ENCODE measurements at places on chromosomes 3 and 15.
A peak's percentile ranks its signal among the peaks of the same experiment; 100 is the strongest.

DNA sequence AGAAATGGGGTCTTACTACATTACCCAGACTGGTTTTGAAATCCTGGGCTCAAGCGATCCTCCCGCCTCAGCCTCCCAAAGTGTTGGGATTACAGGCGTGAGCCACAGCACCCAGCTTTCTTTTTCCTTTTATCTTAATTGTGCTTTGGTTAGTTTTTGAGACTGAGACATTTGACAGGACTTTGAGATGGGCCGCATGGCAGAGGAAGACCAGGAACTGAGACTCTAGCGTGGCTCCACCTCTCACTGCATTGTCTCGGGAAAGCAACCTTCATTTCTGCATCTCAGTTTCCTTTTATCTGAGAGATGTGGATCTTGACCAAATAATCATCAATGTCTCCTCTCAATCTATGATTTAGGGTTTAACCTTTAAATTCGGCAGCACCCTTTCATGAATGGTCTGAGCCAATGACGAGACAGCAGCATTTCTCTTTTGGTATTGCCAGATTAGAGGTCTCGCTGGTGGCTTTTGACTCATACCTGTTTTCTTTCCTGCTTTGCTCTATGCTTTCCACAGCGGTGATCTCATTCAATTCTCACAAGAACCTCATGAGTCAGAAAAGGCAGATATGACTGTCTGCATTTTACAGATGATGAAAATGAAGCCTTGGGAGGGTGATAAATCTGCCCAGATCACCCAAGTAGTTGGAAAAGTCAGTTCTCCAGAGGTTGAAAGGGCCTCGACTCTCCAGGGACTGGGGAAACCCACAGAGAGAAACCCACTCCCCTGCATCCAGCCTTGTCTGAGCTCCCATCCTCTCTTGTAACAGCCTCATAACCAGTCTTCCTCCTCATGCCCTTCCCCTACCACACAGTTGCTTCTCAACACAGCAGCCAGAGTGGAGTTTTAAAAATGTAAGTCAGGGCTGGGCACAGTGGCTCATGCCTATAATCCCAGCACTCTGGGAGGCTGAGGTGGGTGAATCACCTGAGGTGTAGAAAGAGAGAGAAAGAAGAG lies 84.8 kb upstream of the FOXB1 start:
- peak; percentile 95 for DNase-seq

DNA sequence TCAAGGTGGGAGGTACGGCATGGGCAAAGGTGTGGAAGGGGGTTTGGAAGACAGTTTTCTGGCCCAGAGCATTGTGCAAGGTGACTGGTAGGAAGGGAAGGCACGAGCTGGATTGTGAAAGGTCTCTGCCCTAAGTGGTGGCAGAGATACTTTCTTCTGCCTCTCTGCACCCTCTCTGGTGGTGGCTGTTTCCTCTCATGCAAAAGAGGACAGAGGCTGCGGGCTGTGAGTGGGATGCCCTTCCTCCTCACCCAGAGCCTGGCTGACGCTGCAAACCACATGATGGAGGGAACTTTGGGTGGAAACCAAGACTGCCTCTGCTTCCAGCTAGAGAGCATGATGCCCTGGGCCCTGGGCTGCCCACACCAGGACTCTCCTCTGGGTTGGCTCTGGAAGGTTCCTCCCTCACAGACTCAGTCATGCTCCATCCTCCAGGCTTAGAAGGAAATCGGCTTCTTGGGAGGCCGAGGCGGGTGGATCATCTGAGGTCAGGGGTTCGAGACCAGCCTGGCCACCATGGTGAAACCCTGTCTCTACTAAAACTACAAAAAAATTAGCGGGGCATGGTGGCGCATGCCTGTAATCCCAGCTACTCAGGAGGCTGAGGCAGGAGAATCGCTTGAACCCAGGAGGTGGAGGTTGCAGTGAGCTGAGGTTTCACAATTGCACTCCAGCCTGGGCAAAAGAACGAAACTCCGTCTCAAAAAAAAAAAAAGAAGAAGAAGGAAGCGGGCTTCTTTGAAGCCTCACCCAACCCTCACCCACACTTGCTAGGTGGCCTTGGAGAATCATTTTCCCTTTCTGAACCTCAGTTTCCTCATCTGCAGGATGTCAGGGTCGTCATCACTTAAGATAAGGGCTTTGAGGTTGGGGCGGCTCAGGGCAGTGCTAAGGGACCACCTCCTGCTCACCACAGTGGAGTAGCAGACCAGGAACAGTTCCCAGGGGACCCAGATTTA lies 8.3 kb downstream of the PSTPIP1 start:
- peak; percentile 88 for DNase-seq

GRCh38 chr3:163043074-163043473 lies 1546.5 kb downstream of the OTOL1 start:
- DNase-seq = no peak

- peak; percentile 79 for DNase-seq
Observed at GRCh38 chr3:149726716-149727407, 25.4 kb downstream of the COMMD2 start.

GRCh38 chr15:33343275-33343674 lies 32.5 kb downstream of the RYR3 start:
- no peak for DNase-seq

DNA sequence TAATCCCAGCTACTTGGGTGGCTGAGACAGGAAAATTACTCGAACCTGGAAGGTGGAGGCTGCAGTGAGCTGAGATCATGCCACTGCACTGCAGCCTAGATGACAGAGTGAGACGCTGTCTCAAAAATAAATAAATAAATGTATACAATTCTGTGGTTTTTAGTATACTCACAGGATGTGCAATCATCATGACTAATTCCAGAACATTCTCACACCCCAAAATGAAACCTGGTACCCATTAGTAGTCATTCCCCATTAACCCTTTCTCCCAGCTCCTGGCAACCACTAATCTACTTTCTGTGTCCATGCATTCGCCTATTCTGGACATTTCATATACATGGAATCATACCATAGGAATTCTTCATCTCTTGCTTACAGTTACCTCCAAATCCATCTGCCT lies 44.5 kb downstream of the LRRFIP2 start:
- peak; percentile 62 for DNase-seq

DNA sequence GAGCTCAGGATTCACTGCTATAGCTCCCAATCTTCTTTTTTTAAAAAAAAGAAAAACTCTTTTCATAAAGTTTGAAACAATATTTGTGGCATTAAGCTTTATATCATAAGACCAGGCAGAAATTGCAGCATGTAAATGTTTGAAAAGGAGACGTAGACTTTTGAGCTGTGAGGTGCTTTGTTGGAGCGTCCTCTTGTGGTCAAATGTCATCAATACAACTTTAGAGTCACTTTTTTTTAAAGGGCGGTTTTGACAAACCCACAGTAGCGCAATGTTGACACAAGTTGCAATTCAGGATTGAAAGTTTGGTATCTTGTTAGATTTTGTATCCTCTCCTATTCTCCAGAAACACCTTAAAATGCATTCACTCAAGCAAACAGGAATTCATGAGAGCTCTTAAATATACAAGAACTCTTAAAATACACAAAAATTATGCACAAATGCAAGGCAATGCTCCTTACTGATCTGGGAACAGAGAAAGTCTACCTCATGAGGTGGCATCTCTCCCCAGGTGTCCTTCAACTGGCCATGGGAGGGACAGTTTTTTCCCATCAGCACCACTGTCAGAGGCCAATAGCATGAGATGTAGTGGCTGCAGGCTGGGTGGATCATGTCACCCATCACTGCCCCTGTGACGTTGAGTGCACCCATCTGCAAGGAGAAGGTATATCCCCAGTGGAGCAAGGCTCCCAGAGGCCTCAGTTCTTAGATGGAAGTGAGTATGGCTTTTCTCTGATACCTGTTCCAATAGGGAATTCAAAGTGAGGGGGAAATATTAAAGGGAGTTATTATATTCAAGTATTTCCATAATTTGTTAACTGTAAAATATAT lies 70.7 kb downstream of the ANXA2 start:
- DNase-seq = peak; percentile 68

DNA sequence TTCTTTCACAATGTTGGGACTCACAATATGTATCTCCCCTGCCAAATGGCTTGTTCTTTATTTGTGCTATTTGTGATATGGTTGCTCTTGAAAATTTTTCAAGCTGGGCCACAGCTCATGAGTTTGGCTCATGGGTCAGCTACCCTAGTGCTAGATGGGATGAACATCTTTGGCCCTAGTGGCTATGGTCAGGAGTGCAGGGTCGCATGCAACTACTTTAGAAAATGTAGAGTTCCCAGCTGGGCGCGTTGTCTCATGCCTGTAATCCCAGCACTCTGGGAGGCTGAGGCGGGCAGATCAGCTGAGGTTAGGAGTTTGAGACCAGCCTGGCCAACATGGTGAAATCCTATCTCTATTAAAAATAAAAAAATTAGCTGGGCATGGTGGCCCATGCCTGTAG lies 55.8 kb downstream of the POLR2M start:
- DNase-seq = no peak

DNA sequence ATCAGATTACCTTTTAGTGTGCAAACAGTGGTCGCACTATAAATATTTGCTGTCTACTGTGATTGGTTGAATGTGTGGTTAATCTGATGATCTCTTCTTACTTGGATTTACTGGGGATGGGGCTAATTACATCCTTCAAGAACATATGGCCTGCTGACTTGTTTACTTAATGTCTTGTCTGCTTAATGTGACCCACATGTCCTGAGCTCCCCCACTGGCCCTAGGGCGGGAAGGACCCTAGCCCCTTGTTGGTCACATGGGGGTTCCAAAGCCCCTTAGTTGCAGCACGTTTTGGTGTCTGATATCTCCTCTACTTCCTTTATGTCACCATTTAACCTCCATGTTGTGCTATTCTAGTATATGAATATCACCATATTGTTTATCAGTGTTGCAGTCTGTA lies 17.8 kb upstream of the P2RY12 start:
- no peak for DNase-seq
